ENCODE measurements at places on chromosomes 16 and 17.

DNA sequence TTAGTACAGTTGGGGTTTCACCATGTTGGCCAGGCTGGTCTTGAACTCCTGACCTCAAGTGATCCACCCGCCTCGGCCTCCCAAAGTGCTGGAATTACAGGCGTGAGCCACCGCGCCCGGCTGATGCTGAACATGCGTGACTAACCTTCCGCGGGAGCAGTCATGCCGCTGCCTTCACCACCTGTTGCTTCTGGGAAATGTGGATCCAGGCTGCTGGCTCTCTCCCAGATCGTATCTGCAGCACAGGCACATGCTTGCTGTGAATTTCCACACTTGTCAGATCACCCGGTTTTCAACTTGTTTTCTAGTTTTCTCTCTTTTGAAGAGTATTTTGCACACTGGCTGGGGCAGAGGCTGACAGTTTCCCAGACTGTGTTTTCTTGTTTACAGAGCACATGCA lies 97.9 kb downstream of the ADCY9 start:
- DNase-seq: no peak

GRCh38 chr17:12579288-12579687 lies 86.4 kb upstream of the MYOCD start:
- no peak for DNase-seq

DNA sequence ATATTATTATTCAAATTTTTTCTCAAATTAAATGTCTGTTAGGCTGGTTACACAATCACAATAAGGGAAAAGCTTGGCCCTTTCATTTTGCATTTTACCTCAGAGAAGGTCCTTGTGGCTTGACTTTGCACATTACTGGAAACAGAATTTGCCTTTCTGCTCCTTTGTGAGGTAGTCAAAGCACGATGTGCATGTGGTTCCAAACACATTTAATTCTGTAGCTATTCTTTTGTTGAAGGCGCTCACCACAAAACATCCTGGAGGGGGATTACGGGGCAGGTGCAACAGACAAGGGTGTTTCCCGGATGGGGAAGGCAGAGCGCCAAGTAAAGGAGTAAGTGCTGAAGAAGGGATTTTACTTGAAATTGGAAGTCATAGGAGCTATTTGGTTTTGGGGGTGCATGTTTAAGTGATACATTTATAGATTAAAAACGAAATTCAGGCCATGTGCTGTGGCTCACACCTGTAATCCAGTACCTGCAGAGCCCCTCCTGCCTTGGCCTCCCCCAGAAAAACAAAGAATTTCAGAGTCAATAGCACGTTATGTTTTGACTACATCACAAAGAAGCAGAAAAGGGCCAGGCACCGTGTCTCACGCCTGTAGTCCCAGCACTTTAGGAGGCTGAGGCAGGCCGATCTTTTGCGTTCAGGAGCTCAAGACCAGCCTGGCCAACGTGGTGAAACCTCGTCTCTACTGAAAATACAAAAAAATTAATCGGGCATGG lies 31.2 kb upstream of the TENT4B start:
- DNase-seq: peak; percentile 26

DNA sequence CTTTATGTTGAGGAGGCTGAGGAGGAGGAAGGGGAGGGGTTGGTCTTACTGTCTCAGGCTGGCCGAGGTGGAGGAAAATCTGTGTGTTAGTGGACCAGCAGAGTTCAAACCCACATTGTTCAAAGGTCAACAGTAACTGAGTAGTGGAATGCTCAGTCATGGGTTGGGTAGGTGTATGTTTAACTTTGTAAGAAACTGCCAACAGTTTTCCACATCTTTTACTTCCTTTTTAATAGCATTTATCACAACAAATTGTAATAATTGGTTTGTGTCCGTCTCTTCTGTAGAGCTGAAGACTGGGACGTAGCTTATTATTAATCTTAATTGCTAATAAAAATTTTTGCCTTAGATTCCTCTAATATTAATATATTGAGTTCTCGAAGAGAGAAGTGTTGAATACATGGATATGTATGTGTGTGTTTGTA lies 5.3 kb downstream of the ATP6V0A1 start:
- no peak for DNase-seq

DNA sequence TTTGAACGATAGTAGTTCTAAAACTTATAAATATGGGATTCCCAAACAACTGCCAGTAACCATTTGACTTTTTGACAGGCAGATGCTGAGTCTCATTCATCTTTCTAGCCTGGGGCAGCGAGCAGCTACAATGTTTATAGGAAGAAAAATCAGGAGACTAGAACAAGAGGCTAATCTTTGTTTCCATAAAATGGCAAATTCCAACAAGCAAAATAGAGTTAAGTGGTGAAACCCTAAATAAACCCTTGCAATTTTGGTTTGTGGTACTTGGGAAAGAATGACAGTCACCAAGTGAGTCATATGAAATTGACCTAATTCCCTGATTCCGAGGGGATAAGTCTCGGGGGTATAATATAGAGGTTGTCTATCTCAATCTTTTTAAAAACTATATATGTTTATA lies 27.3 kb upstream of the HS3ST2 start:
- DNase-seq: no peak

DNA sequence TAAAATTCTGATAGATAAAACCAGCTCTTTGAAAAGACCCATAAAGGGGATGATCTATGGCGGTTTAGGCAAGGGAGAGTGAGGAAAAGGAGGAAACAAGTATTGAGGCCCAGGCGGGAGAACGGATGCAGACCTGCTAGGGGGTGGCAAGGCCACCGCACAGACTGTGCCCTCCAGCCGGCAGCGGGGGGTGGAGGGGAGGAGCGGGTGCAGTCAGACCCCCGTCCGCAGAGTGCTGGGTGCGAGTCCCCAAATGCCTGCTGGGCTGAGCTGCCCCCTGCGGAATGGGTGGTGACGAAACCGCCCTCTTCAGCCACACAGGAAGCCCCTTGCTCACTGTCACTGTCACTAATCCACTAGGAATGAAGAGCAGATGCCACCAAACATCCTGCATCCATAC lies 46.0 kb downstream of the LMF1 start:
- peak; percentile 1 for DNase-seq

- no peak for DNase-seq
Observed at GRCh38 chr16:28042811-28043210, 20.7 kb downstream of the GSG1L start.

DNA sequence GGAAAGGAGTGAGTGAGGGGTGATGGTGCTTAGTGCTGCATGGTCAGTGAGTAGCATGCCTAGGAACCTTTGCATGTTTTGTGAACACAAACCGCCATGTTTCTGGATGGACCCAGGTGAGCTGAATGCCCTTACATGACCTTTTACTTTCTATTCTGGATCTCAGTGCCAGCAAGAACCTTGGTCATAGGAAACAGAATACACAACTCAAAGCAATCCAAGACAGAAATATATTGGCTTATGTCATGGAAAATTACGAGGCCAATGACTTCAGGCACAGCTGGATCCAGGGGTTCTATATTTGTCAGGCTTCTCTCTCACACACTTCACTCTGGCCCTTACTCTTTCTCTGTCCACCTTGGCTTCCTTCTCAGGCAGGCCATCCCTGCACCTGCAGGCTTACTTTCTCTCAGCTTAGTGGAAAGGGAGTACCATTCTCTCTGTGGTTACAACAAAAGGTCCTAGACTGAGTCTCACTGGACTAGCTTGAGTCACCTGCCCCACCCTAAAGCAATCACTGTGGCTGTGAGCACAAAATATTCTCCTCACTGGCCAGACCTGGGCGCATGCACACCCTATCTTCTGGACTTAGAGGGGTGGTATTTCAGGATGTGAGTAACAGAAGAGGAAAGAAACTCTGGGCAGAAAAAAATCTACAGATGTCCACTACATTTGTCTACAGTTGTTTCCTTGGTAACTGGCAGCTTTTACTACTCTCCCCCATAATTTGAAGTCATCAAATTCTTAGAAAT lies 20.4 kb upstream of the CPNE2 start:
- no peak for DNase-seq

DNA sequence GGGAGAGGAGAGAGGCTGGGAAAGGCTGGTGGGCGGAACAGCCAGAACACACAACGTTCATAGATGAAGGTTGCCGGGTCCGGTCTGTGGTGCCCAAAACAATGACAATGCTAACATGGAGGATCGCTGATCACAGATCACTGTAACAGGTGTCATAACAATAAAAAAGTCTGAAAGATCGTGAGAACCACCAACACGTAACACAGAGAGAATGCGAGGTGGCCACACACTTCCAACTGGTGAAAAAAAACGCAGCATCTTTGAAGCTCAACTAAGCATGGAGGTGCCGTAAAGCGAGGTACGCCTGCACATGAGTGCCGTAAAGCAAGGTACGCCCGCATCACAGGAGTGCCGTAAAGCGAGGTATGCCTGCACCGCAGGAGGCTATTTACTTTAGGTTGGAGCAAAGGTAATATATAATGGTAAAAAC lies 42.3 kb downstream of the ABR start:
- DNase-seq: no peak

DNA sequence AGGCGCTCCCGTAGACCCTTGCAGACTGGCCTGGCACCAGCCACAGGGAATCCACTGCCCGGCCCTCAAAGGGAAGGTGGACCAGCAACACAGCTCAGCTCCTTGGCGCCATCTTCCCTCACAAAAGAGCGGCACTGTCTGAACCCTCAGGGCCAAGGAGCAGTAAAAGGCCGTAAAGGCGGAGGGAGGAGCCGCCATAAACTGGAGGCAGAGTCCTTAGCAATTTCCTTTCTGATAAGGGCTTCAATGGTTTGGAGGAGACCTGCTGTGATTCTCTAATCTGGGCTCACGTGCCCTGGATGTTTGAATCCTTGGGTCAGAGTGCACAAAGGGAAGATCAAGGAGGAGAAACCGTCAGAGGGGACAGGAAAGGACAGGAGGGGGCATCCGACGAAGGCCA lies 15.5 kb upstream of the AXIN2 start:
- DNase-seq: peak; percentile 37

- no peak for DNase-seq
Observed at GRCh38 chr17:63426917-63427308, 19.2 kb downstream of the CYB561 start.

- DNase-seq: no peak
Observed at GRCh38 chr16:88585269-88585668, 15.1 kb downstream of the ZC3H18 start.

DNA sequence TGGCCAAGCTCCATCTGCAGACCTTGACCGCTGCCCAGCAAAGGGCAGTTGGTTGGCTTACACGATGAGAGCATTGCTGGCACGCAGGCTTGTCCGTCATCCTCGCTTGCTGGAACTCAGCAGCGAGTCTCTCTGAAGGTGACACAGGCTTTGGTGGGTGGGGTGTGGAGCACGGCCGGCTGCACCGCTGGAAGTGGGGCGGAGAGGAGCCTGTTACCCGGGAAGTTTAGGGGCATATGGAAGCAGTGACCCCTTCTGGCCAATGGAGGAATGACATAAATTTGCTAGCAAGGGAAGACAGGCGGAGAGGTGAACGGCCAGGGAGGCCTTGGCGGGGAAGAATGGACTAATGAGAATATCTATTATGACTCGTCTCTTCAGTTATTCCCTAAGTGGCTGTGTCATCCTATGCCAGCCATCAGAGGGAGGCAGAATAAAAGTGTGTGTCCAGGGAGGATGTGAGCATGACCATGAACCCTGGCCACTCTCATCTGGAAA lies 65.9 kb upstream of the SDK2 start:
- peak; percentile 83 for DNase-seq

DNA sequence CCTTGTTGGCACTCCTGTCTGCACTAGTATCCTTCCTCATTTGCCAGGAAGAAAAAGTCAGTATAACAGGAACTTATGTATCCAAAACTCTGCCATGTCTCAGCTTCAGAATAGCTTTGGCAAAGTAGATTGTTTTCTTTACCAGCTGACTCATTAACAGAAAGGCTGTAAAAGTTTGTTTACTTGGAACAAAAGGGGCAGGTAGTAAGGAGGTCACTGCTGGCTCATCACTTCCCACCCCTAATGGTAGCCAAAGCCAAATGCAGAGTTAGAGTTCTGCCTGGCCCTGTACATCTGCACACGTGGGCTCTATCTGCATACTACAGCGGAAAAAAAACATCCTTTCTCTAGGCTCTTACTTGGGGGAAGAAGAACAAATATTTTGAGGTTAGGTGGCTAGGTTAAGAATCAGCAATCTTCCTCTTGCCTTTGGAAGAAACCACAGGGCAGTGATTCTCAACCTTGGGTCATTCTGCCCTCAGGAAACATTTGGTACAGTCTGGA lies 90.9 kb upstream of the BCAR1 start:
- DNase-seq: no peak

- no peak for DNase-seq
Observed at GRCh38 chr16:73949574-73950320, 346.9 kb upstream of the PSMD7 start.

DNA sequence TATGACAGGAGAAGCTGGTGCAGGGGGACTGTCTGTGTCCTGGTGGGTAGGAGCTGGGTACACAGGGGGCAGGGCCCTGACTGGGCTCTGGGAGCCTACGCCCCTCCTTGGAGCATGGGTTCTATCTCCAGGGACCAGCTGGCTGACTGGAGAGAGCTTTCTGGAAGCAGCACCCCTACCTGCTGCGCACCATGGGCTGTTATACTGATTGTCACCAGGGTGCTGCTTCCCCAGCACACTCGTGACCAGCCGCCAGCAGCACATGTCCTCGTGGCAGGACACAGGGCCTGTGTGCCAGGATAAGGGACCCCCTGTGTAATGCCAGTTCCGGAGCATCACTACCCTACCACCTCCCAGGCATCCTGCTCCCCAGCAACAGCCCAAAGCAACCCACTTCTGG lies 106.0 kb downstream of the AMFR start:
- DNase-seq: no peak

GRCh38 chr16:9864461-9864860 lies 317.8 kb downstream of the GRIN2A start:
- DNase-seq: no peak

- no peak for DNase-seq
Observed at GRCh38 chr16:80208015-80208414, 332.8 kb upstream of the DYNLRB2 start.

DNA sequence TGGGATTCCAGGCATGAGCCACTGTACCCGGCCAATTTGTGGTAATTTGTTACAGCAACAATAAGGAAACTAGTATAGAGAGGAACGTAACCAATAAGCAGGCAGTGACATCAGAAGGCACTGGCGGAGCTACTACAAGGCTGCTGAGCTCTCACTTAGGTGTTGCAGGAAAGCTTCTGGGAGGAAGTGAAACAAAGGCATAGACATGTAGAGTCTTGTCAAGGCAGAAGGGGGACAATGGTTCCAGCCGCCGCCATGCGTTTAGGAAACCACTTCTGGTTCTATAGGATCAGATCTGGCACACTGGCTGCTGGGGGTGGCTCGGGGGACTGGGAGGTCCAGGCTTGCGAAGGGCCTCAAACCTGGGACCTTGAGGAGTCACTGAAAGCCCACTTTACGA lies 9.4 kb upstream of the CPSF4L start:
- no peak for DNase-seq

DNA sequence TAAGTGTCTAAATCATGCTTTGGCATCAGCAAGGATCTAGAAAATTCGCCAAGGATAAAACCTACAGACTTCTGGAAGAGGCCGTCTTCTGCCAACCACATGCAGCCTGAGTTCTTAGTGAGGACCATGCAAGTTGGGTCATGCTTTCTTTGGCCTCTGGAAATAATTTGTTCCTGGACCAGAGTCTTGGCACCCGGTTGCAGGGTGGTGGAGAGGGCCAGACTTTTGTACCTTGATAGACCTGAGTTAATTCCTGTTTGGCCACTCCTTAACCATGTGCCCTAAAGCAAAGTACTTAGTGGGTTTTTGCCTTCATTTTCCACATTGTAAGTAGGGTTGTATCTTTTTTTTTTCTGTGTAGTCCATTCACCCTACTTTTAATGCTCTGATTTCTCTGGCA lies 283.4 kb upstream of the IRX5 start:
- no peak for DNase-seq

GRCh38 chr17:36730857-36731490 lies 129.6 kb downstream of the MRM1 start:
- no peak for DNase-seq

Data from neural progenitor cell (in vitro differentiated cells).